RCC 7860 (cell line): ENCODE measurements at places on chromosomes 4 and X.

GRCh38 chr4:40699648-40700047, 50.1 kb upstream of the NSUN7 start:
- DNase-seq: peak; percentile 68

DNA sequence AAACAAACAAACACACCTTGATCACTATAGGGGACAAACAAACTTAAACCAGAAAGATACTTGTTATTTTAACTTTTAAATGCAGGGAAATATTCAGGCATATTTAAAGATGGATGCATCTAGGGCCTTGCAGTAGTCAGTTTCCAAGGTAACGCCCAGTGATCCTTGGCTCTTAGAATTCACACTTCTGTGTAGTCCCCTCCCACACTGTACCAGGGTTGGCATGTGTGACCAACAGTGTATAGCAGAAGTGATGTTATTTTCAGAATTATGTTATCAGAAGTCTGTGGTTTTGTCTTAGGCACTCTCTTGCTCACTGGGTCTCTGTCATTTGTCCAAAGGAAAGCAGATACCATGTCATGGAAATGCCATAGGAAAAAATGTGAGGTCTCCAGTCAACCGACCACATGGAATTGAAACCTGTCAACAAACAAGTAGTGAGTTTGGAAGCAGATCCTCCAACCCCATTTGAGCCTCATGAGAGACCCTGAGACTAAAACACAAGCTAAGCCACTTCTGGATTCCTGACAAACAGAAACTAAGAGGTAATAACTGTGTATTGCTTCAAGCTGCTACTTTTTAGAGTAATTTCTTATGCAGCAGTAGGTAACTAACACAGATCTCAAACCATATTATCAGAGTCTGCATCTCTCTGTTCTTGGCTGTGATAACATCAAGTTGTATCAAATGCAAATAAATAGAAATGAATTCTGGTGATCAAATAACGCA, 670.3 kb downstream of the KCTD8 start:
- DNase-seq: no peak

DNA sequence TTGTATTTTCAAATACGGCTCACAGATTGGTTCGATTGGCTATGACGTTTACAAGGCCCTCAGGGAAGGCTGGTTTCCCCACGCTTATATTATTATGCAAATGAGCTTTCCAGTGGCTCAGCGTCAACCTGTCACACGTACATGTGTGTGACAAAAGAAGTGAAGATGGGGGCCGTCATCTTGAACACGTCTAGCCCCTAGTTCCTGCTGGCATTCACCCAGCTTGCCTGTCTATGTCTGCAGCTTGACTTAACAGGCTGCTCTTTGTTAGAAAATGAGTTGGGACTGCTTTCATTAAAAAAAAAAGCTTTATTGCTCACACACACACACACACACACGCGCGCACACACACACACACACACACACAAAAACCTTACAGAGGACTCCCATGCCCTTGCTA, 283.6 kb upstream of the CTSO start:
- no peak for DNase-seq

- no peak for DNase-seq
These were observed 63.7 kb upstream of the CAMK2D start for GRCh38 chr4:113825272-113825671.

DNA sequence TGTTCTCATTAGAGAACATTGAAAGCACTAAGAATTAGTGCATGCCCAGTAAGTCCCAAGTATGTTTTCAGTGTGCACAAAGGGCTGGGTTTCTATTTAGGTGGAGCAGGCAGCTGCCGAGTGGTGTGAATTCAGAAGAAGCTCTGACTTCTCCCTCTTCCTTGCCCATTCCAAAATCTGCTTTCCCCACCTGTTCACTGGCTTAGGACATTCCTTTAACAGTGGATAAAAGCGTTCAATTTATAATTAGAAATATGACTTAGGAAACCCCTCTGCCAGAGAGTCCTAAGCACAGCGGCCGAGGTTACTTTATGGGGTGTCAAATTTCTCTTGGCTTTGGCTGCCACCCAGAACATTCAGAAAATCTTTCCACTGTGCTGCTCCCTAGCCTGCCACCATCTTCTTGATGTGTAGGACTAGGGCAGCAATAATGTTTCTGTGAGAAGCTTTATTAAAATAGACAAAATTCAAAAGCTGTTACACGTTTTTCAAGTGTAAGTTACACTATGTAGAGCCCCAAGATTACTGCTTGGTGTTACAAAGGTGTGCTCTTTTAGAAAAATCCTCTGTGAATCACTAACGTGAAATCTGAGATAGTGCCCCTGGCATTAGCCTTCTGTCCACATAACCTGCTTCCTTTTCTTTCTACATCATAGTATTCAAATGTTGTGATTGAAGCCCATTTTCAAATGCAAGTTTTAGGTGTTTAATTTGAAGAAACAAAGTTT, 191.6 kb upstream of the ANKRD50 start:
- no peak for DNase-seq

- no peak for DNase-seq
These were observed 32.6 kb upstream of the PPP2R2C start for GRCh38 chr4:6504900-6505496.

GRCh38 chrX:16103625-16104024, 19.7 kb upstream of the GRPR start:
- DNase-seq: no peak

- peak; percentile 28 for DNase-seq
These were observed 29.9 kb downstream of the C4orf51 start for GRCh38 chr4:145709843-145710242.

- no peak for DNase-seq
These were observed 1024.0 kb upstream of the SLIT2 start for GRCh38 chr4:19227701-19228100.

GRCh38 chr4:41305476-41305875, 48.7 kb downstream of the UCHL1 start:
- DNase-seq: no peak

GRCh38 chr4:38930707-38931106, 63.1 kb downstream of the FAM114A1 start:
- no peak for DNase-seq

DNA sequence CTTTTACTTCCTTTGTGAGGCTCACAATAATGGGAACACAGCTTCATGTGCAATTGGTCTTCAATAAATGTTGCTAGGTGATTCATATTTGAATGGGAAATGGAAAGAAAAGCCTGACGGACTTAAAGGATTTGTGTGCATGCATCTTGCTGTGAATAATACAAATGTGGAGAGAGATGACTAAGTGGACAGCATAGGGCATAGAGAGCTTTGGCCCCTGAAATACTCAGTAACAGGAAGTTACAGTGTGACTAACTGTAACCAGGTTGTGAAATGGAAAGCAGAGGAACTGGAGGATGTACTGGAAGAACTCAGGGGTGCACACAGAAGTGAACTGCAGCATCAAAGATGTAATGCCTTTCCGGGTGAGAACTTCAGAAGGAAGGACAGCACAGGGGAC, 206.7 kb downstream of the MGST2 start:
- DNase-seq: peak; percentile 74

DNA sequence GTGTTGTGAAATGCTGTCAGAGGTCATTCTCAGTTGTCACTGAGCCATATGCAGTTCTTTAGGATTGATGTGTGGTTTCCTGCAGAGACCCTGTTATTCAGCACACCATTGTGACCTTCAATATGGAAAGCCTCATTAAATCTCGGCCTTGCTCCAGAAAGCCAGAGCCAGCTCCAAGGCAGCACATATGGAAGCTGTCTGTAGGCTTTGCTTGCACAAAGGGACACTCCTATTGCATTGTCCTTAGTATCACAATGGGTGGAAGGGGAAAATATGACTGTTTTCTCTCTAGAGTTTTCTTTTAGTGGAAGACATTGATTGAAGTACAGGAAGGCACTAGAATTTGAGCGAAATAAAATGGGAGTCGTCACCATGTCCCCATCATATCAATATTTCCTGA, 179.0 kb downstream of the CEP135 start:
- DNase-seq: no peak

- DNase-seq: no peak
These were observed 951.2 kb downstream of the TECRL start for GRCh38 chr4:63458010-63458409.

- no peak for DNase-seq
These were observed 966.2 kb downstream of the RPA4 start for GRCh38 chrX:97849951-97850350.

DNA sequence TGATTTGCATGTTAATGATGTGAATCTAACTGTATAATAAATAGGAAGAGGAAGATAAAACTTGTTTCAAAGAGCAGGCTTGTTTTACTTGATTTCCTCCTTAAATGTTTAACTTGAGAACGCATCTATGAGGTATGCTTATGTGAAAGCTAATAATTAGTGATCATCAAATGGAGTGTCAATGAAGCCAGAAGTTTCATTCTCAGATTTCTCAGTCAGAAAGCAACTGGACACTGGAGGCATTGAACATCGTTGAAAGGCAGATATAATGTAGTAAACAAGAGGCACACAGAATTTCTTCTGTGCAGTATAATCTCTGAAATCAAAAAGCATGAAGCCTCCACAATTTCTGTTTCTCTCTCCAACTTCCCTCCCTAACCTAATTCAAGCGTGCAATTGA, 672.9 kb downstream of the ADGRL3 start:
- no peak for DNase-seq

GRCh38 chr4:74114234-74114633, 15.2 kb upstream of the CXCL2 start:
- DNase-seq: peak; percentile 28

GRCh38 chr4:144589512-144589911, 56.4 kb upstream of the HHIP start:
- no peak for DNase-seq

DNA sequence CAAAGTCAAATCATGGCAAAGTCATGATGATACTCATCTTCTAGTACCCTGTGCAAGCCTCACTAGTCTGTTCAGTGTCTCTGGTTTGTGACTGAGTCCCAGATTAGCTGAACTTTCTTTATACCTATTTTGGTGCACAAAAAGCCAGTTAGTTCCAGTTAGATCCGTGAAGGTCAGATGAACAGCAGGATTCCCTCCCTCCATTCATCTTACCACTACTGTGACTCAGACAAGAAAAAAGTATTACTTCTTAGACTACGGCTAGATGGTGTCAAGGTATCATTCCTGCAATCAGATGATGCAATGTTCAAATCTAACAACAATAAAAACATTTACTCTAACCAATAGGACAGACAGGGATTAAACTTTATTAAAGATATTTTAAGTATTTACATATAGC, 30.4 kb downstream of the ARHGEF6 start:
- peak; percentile 56 for DNase-seq

DNA sequence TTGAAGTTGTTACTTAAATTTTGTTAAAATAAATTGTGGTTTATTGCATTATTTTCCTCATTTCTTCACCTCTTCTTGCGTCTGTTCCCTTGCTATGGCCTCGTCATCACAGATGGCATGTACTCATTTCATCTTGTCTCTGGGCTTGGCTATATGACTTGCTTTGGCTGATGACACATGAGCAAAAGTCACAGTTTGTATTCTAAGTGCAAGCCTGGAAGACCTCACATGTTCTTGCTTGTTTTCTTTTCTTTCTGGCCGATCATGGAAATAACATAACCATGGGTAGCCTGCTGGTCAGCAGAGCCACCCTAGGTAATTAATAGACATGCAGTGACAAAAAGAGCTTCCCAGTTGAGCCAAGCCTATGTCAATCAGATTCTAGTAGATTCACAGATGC, 527.9 kb downstream of the SPRY1 start:
- no peak for DNase-seq

- DNase-seq: no peak
These were observed 153.0 kb downstream of the DCLK2 start for GRCh38 chr4:150231107-150231770.

- peak; percentile 97 for DNase-seq
These were observed 61.4 kb downstream of the TNIP2 start for GRCh38 chr4:2694691-2695090.

- no peak for DNase-seq
These were observed 2.8 kb downstream of the PSMD10 start for GRCh38 chrX:108088511-108088910.

- no peak for DNase-seq
These were observed 656.6 kb downstream of the ANKRD50 start for GRCh38 chr4:124055896-124056295.

- DNase-seq: no peak
These were observed 12.4 kb downstream of the CASP6 start for GRCh38 chr4:109690690-109691410.

GRCh38 chr4:87009095-87009648, 74.4 kb downstream of the AFF1 start:
- no peak for DNase-seq

GRCh38 chr4:152211936-152212653, 323.8 kb downstream of the FBXW7 start:
- DNase-seq: no peak

DNA sequence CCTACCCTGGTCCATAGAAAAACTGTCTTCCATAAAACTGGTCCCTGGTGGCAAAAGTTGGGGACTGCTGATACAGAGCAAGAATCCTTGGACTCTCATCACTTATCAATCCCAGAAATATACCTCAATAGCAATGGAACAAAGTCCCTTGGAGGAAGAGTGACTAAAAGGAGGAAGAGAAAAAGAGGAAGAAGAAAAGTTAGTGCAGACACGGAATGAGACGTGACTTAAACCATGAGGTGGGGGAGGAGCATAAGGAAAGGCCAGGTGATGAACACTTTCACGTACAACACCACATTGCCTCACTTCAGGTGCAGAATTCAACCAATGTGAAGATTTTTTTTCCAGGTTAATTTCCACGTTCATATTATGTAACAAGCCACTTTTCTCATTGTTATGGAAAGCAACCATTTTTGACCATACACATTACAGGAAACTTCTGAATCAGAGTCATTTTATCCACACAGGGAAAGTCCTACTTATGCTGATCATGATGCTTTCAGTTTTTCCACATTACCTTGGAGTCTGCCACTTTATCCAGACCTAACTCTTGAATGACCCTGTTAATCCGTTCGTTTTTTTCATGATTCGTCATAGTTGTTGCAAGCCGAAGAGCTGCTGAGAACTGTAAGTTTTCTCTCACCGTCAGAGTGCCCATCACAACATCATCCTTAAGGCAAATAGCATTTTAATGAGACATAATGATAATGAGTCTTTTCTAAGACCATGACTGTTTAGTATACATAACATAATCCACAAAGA, 27.7 kb downstream of the ABCG2 start:
- DNase-seq: no peak

DNA sequence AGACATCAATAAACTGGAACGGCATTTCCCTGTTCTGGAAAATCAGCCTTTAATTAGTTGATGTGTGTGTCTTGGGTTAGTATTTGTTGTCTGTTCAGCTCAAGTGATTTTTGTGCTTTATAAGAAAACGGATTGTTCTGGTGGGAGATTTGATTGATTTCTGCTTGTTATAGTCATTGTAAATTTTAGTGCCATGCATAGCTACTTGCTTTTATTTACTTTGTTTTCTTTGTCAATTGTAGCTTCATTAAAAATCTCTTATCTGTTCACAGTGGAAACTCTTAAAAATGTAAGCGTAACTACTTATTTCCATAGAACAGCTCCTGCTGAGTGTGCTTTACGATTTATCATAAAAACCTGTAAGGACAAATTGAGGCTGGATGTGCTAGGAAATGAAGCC, 253.2 kb downstream of the TENM3 start:
- no peak for DNase-seq

GRCh38 chrX:29687687-29688086, 527.7 kb upstream of the MAGEB2 start:
- DNase-seq: no peak

GRCh38 chr4:25621027-25621930, 34.4 kb upstream of the SLC34A2 start:
- DNase-seq: peak; percentile 25

- no peak for DNase-seq
These were observed 121.6 kb upstream of the CBR4 start for GRCh38 chr4:169131556-169132208.

GRCh38 chr4:19807505-19807904, 444.2 kb upstream of the SLIT2 start:
- DNase-seq: peak; percentile 92

GRCh38 chr4:60562334-60562733, 637.8 kb upstream of the ADGRL3 start:
- DNase-seq: no peak
